Activated T-cell treated with anti-CD3 and anti-CD28 coated beads for 4 hours (primary cell): ENCODE measurements at places on chromosomes 7 and 10.
A peak's percentile ranks its signal among the peaks of the same experiment; 100 is the strongest.

- DNase-seq: no peak
Observed at GRCh38 chr7:116574025-116574822, 49.4 kb downstream of the CAV1 start.

DNA sequence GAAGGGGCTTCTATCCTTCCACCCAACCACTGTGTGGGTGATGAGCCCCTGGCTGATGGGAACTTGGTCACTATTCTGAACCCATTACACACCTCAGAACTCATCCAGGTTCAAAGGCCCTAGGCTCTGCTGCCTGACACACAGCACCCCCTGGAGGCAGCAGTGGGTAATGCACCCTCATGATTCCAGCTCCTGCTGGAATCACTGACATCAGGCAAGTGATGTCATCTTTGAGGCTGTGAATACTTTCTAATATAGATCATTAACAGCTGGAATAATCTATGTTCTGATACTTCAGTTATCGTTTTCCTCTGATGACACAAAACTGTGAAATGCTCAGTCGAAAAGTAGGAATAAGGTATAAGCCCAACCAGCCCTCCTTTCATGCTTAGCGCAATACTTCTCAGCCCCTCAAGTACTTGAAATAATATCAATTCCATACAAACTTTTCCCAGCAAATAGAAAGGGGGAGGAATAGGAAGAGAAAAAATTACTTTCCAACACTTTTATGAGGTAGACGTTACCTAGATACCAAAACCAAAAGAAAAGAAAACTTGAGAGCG, 7.5 kb upstream of the RBP3 start:
- peak; percentile 68 for DNase-seq

- DNase-seq: no peak
Observed at GRCh38 chr7:6316226-6316625, 43.8 kb upstream of the CYTH3 start.

DNA sequence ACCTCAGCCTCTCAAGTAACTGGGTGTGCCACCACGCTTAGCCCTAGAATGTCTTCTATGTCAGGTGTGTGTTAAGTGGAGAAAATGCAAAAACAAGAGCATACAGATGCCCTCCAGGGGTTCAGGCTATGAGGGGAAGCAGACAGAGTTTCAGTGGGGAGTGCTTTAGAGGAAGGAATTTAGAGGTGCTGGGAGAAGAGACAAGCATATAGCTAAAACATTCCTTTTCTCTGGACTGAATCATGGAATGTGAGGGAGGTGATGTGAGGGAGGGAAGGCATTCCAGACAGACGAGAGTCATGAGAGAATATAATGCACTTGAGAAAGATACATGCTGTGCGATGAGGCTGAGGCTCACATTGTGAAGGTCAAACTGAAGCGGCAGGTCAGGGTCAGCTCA, 6.6 kb upstream of the ZNF786 start:
- no peak for DNase-seq

DNA sequence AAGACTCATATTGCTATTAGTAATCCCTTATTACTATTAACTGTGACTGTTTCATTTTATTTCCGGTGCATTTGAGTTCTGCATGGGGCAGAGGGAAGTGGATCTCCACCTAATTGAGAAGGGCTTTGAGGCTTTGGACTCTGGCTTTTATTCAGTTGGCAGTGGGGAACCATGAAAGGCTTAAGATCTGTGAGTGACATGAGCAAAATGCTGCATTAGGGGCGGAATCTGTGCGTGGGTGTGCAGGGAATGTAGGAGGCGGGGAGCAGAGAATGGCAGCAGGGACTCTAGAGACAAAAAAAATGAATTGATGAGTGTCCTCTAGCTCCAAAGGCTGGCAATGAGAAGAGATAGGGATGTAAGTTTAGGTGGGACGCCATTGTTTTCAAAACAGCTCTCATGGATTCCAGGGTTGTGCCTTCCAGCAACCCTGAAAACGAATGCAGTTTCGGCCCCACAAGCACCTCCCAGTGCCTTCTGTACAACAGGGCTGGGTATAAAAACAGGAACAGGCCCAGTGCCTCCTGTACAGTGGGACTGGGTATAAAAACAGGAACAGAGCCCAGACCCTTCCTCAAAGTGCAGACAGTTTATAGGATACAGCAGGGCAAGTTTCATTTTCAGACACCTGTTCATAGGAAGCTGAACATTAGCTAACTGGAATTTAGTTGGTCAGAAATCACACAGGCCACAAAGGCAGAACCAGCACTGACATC, 663.3 kb upstream of the FOXK1 start:
- no peak for DNase-seq

DNA sequence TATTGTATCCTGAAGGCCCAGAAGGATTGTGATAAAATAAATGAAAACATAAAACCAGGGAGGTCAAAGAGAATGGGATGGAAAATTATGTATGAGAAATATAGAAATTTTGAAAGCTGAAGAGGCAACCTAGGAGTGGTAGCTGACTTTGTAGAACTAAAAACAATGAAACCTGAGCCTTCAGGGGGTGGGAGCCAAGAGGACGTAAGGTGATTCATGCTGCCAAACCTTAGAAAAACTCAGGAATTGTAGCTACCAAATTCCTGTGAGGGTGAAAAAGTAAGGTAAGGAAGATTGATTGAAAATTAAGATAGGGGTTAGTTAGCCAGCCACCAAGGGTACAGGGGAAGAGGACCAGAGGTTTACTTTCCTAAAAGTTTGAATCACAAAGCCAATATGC, 213.2 kb downstream of the KCND2 start:
- DNase-seq: no peak

- DNase-seq: no peak
Observed at GRCh38 chr10:50540826-50541122, 83.0 kb downstream of the SGMS1 start.

GRCh38 chr10:113825791-113826190, 28.1 kb downstream of the DCLRE1A start:
- DNase-seq: no peak

- no peak for DNase-seq
Observed at GRCh38 chr7:31720366-31720765, 33.4 kb downstream of the PPP1R17 start.

GRCh38 chr10:59937720-59938119, 31.4 kb upstream of the CCDC6 start:
- no peak for DNase-seq

- DNase-seq: no peak
Observed at GRCh38 chr7:92108821-92109220, 25.5 kb downstream of the CYP51A1 start.

GRCh38 chr7:111568419-111568818, 6.1 kb upstream of the IMMP2L start:
- DNase-seq: no peak

- DNase-seq: no peak
Observed at GRCh38 chr7:67542916-67543315, 546.3 kb downstream of the TYW1 start.

DNA sequence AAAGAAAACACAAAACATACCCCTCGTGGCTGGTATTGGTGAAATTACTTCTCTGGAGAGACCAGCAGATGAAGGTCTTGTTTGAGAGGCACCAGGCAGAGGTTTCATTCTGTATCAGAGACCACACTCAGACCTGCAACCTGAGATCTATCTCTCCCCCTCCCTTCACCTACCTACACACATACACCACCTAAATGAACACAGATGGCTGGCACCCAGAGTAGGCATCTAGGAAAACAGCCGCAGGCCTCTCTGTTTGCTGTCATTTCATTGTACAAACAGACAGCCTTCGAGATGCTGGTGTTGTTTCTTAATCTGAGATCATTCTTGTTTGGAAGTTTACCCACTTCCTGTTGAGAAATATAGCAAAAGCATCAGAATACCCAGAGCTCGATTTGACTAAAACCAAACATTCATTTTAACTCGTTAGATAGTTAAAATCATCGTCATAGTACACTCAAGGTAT, 173.9 kb upstream of the SLC25A13 start:
- no peak for DNase-seq

DNA sequence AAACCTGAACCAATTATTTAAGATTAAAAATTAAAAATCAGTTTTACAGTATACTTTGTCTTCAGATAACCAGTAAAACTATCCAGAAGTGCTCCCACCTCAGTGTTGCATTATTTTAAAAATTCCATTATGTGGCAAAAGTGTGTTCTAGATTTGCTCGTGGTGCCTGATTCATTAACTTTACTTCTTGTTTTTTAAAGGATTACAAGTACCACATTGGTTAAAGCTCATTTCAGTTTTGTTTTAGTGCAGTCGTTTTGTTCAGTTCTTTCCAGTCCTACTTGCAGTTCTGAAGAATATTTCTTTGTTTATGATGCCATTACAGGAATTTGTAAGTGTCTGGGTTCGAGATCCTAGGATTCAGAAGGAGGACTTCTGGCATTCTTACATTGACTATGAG, 69.0 kb downstream of the SNX10 start:
- DNase-seq: no peak

- DNase-seq: no peak
Observed at GRCh38 chr7:82631998-82632397, 188.4 kb upstream of the CACNA2D1 start.

DNA sequence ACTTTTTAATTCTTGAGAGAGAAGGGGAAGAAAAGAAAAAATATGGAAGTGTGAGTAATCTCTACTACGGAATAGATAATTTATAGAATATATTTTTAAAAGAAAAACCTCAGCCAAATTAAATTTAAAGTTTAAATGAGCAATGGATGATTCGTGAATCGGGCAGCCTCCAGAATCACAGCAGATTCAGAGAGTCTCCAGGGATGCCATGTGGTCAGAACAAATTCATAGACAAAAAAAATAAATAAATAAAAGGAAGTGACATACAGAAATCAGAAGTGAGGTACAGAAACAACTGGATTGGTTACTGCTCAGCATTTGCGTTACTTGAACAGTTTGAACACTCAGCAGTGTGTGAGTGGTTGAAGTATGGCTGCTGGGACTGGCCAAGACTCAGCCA, 53.0 kb downstream of the PHYHIPL start:
- DNase-seq: no peak

- DNase-seq: no peak
Observed at GRCh38 chr7:122302761-122303530, 1.6 kb downstream of the FEZF1 start.

DNA sequence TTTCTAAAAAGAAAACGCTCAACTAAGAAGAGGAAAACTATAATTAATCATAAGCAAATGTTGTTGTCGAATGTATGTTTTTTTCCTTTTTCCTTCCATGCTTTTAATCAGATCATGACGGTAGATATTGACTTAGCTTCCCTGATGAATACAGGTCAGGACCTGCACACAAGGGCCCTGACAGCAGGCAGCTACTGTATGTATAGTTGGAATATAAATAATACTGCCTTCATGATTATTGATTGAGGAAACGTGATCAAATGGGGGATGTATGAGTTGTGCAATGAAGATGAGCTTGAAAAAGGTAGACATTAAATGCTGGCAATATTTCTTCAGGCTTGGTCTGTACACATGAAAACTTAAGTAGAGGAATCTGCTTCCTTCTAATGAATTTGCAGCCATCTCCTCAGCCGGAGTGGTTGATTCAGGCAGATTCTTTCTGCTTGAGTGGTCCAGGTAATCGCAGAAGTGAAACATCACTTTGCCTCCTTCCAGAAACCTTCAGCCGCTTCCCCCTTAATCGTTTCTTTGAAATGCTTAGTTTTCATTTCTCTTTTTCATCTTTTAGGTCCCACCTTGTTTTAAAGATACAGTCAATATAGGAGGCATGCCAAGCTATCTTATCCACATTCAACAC, 656.5 kb downstream of the SDK1 start:
- no peak for DNase-seq

DNA sequence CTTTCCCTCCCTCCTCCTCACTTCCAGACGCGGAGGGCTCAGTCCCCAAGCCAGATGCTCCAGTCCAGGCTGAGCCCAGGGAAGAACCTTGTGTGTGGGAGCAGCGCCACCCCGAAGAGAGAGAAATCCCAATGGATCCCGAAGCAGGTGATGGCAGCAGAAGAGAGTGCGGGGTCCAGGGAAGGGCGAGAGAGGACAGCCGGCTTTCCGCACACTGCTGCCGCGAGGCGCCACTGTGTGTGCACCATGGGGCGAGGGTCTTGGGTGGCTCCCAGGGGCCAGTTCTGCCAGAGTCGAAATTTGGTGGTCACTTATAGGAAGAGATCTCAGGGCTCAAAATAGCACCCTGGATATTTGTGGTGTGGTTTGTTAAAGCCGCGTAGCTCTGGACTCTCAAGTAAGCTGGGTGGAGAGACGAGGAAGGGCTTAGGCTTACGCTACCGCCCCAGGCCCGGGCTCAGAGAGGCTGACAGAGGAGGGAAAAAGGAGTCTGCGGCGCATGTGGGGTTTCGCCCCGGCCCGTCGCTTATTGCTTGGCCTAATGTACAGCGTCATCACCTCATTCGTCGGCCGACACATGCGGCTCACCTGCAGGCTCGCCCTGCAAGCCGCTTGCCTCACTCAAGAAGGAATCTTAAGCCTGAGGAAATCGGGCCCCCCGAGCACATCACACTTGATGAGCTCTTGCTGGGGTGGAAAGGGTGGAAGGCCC, 12.1 kb downstream of the ZNF282 start:
- no peak for DNase-seq
